ENCODE measurements at places on chromosomes 6 and 20.

GRCh38 chr6:144349690-144350527, 64.8 kb downstream of the UTRN start:
- DNase-seq: peak; percentile 40

GRCh38 chr6:45554591-45554990, 176.9 kb upstream of the SUPT3H start:
- peak; percentile 39 for DNase-seq

DNA sequence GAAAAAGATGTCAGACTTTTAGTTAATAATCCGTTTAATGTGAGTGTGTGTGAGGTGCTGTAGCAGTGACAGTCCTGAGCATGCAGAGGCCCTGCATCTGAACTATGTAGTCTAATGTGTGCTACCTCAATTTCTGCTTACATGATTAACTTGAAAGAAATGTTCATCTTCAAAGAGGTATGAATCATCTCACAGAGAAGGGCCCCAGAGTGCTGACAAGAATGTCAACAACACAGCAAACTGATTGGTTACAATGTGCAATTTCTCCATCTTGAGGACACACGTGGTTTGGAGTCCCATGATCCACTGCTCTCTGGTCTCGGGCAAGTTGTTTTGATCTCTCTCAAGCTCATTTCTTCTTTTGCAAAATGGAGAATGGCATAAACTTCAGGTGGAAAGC, 61.7 kb upstream of the EMILIN3 start:
- peak; percentile 52 for DNase-seq

DNA sequence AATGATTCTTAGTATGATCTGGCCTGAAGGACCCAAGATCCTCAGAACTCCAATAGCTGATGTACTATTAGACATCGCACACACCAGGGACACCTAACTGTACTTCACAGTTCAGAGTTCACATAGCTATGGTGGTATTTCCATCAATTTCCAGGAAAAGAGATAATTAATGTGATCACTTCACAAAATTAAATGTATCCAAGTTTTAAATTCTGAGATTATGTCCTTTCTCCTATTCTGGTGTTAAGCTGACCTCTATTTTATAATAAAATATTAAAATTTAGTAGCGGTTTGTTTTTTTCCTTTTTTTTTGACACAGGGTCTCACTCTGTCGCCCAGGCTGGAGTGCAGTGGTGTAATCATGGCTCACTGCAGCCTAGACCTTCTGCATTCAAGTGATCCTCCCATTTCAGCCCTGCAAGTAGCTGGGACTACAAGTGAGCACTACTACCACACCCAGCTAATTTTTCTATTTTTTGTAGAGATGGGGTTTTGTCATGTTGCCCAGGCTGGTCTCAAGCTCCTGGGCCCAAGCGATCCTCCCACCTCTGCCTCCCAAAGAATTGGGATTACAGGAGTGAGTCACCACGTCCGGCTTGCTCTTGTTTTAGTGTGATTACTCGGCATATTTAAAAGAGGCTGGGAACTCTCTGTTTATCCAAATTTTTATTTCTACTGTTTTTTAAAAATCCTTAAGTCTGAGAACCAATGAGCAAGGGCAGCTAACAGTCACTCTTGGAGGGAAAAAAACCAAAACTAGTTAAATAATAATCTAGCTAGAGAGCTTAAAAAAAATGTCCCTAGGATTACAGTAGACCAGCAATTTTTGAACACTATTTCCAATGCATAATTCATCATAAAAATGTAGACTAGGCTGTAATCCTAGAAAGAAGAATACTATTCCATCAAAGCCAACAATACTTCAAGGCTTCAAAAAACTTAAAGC, 16.0 kb downstream of the KIF13A start:
- DNase-seq: peak; percentile 71

DNA sequence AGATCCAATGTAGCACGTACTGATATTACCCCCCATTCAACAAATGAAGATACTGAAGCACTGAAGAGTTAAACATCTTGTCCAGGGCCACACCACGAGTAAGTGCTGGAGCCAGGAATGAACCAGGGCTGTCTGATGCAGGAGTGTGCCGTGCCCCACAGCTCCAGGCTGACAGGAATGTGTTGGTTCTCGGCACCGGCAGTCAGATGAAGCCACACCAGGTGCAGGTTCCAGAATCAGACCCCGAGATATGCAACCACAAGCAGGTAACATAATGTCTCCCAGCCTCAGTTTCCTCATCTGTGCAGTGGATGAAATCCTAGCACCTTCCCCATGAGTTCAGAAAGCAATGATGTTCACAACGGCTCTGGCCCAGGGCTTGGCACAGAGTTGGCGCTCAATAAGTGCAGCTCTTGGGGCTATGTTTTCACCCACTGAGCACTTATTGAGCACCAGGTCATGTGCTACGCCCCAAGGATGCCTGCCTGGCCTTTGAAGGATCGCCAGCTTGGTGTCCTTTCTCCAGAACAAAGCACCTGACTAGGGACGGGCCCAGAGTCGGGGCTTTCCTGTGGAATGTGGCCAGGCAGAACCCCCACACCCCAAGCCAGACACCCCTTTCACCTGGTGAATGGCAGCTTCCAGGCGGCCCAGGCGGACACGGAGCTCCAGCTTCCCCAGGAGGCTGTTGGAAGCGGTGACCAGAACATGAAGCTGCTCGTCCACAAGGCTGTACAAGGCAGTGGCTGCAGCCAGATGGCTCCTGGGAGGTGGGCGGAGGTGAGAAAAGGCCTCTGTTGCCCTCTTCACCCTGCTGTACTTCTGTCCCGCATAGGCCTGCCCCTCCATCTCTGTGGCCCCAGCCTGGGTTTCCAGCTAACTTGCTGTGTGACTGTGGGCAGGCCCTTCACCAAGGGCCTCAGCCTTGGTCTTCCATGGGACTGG, 41.3 kb downstream of the KIAA1755 start:
- DNase-seq: no peak

DNA sequence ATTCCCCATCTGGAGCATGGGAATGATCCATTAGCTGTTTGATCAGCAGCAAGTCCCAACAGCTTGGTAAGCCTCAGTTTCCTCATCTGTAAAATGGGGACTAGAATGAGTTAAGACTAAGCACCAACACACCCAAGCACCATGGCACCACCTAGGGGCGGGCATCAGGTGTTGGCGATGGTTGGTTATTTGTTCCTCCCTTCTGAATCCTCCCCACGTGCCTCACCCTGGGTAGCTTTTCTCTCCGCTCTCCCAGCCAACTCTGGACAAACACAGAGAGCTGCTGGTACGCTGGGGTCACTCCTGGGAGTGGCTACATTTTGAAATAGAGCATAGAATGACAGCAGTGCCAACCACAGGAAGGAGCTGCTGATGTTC, 13.3 kb upstream of the ITPR3 start:
- DNase-seq: no peak

GRCh38 chr20:63327231-63327745, 33.9 kb downstream of the CHRNA4 start:
- DNase-seq: no peak

DNA sequence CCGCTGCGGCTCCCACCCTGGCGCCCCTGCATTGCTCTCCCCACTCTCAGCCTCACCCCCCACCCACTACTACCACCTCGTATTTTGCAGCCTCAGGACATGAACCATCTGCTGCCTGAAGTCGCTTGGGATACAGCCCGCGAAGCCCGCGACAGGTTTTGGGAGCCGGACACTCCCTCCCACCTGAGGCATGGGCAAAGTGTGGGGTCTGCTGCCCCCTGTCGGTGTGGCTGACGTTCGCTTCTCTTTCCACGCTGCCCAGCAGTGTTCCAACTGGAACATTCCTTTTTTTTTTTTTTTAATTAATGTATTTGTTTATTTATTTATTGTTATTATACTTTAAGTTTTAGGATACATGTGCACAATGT, 15.3 kb upstream of the LPA start:
- no peak for DNase-seq

DNA sequence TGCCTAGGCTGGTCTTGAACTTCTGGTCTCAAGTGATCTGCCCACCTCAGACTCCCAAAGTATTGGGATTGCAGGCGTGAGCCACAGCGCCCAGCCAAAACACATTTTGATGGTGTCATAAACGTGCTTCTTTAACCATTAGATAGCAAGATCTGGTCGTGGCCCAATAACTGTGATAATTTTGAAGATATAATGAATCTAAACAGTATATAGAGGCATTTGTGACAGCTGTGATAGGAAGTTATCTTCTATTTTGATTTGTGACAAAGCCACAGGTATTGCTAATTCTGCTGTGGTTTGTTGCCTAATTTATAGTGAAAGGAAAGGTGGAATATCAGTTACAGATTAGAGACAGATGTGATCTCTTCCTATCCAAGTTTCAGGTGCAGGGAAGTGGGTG, 695 bp upstream of the OXT start:
- DNase-seq: no peak

GRCh38 chr20:33908336-33908735, 85.4 kb upstream of the RALY start:
- peak; percentile 30 for DNase-seq

- DNase-seq: no peak
Measured at GRCh38 chr6:27838945-27839625, 73.1 kb downstream of the OR2B2 start.

- no peak for DNase-seq
Measured at GRCh38 chr20:9100691-9101090, 31.8 kb downstream of the PLCB4 start.

DNA sequence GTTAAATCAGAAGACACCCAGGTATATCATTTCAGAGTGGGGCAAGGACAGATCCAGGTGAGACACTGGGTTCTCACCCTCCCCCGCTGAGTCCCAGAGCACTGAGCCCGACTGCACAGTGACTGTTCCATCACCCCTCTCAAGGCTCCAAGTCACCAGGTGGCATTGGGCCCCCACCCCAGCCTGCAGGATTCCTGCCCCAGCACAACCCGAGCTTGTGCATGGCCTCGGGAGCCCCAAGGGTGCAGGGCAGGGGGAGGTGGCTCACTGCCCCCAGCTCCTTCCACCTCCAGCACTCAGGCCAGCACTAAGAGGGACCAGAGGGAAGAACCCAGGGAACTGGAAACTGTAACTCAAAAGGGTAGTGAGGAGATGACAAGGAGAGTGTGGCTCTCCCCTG, 39.3 kb upstream of the CST5 start:
- DNase-seq: no peak
